ENCODE measurements at places on chromosomes 6 and 20.

- DNase-seq = no peak
Measured at GRCh38 chr6:137412562-137412961, 81.6 kb downstream of the OLIG3 start.

DNA sequence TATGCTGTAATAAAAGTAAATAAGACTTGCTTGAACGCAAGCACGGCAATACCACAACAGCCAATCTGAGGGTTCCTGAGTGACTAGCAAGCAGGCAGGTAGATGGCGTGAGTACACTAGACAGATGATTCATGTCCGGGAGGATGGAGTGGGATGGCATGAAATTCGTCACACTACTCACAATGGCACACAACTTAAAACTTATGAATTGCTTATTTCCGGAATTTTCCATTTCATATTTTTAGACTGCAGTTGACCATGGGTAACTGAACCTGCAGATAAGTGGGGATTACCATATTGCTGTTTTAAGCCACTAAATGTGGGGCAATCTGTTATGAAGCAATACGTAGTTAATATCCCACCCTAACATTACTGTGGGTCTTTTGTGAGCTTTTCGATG lies 93.6 kb upstream of the NFATC2 start:
- no peak for DNase-seq

GRCh38 chr6:119261944-119262284 lies 87.6 kb downstream of the MAN1A1 start:
- no peak for DNase-seq

DNA sequence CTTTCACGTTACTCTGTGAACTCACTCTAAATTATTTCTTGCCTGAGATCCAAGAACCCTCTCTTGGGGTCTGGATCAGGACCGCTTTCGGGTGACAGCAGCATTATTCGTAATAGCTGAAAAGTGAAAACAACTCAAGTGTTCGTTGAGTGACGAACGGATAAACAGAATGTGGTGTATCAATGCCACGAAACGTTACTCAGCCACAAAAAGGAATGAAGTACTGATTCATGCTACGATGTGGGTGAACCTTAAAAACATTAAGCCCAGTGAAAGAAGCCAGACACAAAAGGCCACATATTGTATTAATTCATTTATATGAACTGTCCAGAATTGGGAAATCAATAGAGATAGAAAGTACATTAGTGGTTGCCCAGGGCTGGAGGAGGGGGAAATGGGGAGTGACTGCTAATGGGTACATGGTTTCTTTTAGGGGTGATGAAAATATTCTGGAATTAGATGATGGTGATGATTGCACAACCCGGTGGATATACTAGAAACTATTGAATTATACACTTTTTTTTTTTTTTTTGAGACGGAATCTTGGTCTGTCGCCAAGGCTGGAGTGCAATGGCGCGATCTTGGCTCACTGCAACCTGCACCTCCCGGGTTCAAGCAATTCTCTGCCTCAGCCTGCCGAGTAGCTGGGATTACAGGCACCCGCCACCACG lies 8.4 kb downstream of the PTGIS start:
- DNase-seq = no peak

GRCh38 chr6:117810269-117810668 lies 96.8 kb upstream of the SLC35F1 start:
- DNase-seq = no peak

DNA sequence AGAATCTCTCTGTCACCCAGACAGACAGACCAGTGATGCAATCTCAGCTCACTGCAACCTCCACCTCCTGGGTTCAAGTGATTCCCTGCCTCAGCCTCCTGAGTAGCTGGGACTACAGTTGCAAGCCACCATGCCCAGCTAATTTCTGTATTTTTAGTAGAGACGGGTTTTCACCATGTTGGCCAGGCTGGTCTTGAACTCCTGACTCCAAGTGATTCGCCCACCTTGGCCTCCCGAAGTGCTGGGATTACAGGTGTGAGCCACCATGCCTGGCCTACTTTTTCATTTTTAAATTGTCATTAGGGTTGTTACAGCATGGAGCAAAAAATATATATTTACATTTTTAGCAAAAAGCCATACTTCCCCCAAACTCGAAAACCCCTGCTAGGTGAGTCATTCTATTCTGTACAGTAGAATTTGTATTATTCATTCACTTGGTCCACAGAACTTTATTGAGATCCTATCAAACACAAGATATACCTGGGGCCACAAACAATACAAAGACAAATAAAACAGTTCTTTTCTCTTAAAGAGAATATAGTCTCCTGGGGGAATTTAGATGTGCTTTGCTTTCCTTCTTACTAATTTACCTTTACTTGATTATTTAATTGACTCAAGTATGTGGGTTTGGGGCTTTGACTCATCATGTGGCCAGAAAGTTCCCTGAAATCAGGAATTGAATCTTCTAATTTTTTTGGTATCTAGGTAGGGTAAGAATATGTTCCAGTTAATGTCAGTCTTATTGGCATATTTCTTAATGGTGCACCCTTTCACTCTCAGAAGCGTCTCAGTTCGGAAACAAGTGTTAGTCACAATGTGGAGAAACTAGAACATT lies 16.6 kb upstream of the CCND3 start:
- no peak for DNase-seq

DNA sequence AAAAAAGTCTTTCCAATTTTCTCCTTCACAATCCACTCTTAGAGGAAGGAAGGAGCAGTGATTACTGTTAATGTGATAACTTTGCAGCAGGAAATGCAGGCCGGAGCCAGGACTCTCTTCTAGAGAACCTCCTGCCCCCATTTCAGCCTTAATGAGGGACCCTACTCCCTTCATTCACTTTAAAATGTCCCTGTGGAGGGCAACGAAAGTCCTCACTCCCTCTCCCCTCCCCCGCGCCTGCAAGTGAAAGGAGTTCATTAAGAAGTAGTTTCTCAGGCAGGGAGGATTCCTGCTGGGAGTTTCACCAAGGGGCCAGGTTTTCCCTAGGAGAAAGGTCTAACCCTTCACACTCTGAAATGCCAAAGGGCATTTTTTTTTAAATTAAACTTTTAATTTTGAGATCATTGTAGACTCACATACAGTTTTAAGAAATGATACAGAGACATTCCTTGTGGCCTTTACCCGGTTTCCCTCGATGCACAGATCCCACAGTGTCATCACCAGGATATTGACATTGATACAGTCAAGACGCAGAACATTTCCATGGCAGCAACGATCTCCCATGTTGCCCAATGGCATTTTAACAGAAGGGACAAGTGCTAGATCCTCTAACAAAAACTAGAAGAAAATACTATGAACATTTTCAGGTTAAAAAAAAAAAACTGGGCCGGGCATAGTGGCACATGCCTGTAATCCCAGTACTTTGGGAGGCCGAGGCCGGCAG lies 6.8 kb upstream of the COMMD7 start:
- no peak for DNase-seq

GRCh38 chr6:136529710-136530109 lies 20.5 kb downstream of the MAP7 start:
- DNase-seq = no peak

DNA sequence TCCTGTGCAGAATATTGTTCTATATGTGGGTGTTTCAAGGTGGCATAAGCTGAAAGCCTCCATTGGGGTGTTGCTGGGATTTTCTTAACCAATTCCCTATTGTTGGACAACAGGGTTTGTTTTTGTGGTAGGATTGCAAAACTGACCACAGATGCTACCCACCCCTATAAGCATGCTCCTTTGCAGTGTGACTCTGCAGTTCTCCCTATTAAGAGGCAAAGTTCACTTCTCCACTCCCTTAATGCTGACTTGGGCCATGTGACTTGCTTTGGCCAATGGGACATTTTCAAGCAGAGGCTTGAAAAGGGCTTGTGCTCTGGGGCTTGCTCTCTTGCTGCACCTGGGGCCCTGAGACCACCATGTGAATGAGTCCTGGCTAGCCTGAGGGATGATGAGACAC lies 8.5 kb upstream of the ANGPT4 start:
- no peak for DNase-seq
